ENCODE measurements at places on chromosomes 11 and 22. TPM values are rescaled to one million over a fixed set of nuclear protein-coding genes. Genes with fewer than 3 reads are reported as not detected.

The CHRM1 gene
- total RNA-seq = not detected

The MFNG gene
- 170 TPM for total RNA-seq

The ARHGEF12 gene
- total RNA-seq = 118 TPM

The MPEG1 gene
- total RNA-seq = not detected

The SMC1B gene
- total RNA-seq = not detected

The GAL gene
- 2.9 TPM for total RNA-seq

The CARS1 gene
- 48.0 TPM for total RNA-seq

Measured in vein endothelial cell (primary cell).